ENCODE measurements at places on chromosomes 5 and 9.

- DNase-seq: no peak
These were observed 140.3 kb downstream of the LPAR1 start for GRCh38 chr9:110897943-110898342.

- no peak for DNase-seq
These were observed 36.1 kb upstream of the SLC2A8 start for GRCh38 chr9:127360829-127361228.

- DNase-seq: no peak
These were observed 70.8 kb upstream of the STARD4 start for GRCh38 chr5:111582993-111583601.

DNA sequence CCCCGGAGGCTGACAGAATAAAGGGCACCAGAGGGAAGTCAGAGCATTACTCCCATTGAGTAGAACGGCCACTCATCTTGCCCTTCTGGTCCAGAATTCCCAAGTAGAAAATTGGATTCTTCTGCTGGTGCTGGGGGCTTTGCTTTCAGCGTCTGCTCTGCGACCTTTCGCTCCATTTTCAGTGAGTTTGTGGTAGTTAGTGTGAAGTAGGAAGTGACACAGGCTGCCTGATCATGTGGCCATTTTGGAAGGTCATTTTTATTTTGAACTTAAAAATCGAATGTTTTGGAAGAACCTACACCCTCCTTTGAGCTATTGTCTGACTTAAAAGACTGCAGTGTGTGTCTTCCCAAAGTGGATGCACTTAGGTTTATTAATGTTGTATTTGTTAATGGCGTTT lies 56.7 kb upstream of the FAM120AOS start:
- DNase-seq: no peak

GRCh38 chr9:83633255-83633654 lies 10.3 kb downstream of the IDNK start:
- no peak for DNase-seq

GRCh38 chr5:10525124-10525495 lies 38.8 kb upstream of the ANKRD33B start:
- no peak for DNase-seq

GRCh38 chr5:59522201-59522831 lies 371.2 kb downstream of the PDE4D start:
- no peak for DNase-seq

GRCh38 chr5:107456281-107456715 lies 214.4 kb downstream of the EFNA5 start:
- DNase-seq: no peak

DNA sequence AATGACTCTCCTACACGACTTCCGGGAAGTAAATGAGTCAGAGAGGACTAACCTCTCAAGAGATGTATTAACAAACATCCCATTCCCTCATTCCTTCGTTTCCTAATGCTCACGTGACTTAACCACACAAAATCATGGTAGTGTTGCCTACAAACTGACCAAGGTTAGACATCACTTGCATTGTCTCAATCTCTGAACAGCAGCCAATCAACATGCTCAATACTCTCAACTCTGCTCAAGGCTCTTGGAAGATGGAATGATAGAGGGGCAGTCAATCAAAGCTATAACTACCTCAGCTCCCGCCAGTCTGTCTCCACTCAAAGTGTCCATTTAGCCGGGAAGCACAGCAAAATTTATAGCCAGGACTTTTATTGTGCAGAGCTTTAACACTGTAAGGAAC lies 143.8 kb upstream of the PIK3R1 start:
- DNase-seq: no peak

DNA sequence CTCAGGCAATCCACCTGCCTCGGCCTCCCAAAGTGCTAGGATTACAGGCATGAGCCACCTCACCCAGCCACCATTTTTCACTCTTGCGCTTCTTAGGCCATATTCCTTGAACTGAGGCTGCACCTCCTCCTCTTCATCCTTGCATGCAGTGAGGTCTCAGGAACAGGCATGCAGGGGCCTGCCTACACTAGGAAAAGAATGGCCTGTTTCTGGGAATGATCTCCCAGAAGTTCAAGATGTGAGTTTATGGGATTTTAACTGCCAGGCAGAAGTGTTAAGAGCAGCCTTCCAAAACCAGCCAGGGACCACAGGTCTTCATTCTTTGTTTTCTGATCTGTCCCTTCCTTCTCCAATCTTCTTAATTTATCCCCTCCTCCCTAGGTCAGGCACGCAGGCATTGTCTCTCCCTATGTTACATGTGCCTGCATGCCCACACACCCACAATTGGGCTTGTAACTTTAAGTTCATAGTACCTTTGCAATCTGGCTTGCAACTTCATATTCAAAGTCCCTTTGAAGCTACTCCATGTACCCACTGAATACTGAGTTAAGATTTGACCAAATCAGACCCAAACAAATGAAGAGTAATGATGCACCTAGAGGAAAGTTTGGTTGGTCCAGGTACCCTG lies 10.5 kb upstream of the HSPA4 start:
- no peak for DNase-seq

GRCh38 chr9:99143655-99144054 lies 38.7 kb downstream of the TGFBR1 start:
- no peak for DNase-seq

GRCh38 chr5:115243412-115243811 lies 19.3 kb downstream of the PGGT1B start:
- no peak for DNase-seq

DNA sequence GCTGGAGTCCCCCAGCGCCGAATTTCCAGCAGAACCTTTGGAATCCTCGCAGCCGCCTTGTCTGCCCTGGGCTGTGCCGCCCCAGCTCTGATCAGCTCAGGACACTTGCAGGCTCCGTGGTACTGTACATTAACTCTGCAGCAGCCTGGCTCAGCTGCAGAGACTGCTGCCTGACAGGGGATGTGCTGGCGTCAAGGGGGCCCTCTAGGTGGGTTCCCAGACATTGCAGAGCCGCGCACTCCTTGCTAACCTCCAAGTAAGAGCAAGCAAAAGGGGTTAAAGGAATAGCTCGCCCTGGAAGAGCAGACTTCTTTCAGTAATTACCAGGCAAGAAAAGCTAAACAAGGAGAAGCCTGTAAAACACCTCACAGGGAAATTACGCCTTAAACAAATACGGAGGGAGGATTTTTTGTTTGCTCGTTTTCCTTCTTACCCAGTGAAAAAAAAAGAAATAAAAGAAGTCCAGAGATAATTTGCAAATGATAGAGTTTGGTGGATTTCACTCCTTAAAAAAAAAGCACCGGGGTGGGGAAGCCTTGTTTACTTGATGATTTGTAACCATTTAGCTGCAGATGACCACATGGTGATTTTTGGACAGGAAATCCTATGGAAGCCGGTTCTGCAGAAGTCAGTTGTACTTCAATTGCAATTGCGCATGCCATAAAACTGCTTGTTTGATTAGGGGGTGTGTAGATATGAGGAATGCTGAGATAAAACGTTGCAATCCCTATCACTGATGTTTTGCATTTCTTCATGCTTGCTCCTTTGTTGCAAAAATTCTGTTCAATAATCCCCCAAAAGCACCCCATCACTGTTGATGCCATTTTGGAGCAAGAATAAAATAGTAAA lies 305.8 kb downstream of the PDE4D start:
- no peak for DNase-seq

DNA sequence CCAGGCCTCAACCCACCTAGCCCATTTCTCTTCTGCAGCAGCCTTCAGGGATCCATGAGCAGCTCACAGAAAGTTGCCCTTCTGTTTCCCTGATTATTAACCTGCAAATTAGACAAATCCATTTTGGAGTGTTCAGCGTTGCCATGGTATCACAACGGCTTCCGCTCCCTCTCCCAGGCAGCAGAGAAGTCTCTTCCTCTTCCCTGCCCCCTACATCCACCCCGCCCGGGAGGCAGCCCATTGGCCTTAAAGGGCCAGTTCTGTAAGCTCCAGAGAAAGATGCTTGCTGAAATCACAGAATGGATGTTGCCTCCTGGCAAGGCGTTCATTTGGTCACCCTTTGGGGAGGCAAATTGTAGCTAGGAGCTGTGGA lies 47.7 kb upstream of the BOD1 start:
- DNase-seq: no peak

- DNase-seq: no peak
These were observed 42.8 kb downstream of the SHB start for GRCh38 chr9:38026021-38026809.

DNA sequence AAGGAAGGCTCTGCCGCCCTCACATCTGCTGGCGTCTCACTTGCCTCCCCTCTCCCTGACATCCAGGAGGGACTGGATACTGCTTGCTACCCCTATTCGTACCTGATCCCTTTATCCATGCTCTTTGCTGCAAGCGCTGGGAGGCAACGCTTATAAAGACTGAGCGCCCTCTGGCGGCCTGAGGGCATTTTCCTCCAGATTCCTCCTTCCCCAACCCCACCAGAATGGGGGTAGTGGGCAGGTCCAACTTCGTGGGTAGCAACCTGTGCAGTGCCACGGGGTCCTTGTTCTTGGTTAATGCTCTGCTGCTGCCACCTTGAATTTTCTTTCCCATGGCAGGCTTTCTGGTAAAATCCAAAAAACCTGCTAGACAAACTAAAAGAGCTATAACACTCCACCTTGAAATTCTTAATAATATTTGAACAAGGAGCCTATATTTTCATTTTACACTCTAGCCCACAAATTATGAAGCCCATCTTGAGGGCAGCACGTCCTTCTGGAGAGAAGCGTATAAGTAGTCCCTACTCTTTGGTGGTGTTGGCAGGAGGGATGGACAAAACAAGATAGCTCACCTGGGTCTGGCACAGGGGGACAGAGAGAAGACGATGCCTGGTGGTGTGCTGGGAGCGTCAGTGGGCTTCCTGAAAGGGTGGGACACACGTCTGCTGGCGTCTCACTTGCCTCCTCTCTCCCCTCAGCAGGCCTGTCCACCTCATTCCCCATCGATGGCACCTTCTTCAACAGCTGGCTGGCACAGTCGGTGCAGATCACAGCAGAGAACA lies 52.5 kb downstream of the JADE2 start:
- DNase-seq: peak; percentile 50
